BJ (cell line): ENCODE measurements at places on chromosomes 4 and X. TPM values are rescaled to one million over a fixed set of nuclear protein-coding genes. Genes with fewer than 3 reads are reported as not detected.

Gene HCCS
- polyA plus RNA-seq = 18.9 and 26.7 TPM in 2 replicates

Gene RPL9
- 458 and 1,469 TPM in 2 replicates for polyA plus RNA-seq

Gene RASSF6
- not detected in 2 replicates for polyA plus RNA-seq

Gene ITIH6
- not detected in 2 replicates for polyA plus RNA-seq
